Transverse colon (tissue), 4 donors: ENCODE measurements at places on chromosomes 12 and 14. TPM values are rescaled to one million over a fixed set of nuclear protein-coding genes. Genes with fewer than 3 reads are reported as not detected.

GRCh38 chr12:40208707-40209446 is 15.9 kb upstream of the LRRK2 start:
- no peaks in the 10 kb centered on the region for H3K4me1 ChIP-seq
- H3K27me3 ChIP-seq: no peaks in the 10 kb centered on the region
- H3K36me3 ChIP-seq: no peaks in the 10 kb centered on the region
- H3K27ac ChIP-seq: peak overlapping the region; percentile 4
- DNase-seq: peak; percentile 9

DNA sequence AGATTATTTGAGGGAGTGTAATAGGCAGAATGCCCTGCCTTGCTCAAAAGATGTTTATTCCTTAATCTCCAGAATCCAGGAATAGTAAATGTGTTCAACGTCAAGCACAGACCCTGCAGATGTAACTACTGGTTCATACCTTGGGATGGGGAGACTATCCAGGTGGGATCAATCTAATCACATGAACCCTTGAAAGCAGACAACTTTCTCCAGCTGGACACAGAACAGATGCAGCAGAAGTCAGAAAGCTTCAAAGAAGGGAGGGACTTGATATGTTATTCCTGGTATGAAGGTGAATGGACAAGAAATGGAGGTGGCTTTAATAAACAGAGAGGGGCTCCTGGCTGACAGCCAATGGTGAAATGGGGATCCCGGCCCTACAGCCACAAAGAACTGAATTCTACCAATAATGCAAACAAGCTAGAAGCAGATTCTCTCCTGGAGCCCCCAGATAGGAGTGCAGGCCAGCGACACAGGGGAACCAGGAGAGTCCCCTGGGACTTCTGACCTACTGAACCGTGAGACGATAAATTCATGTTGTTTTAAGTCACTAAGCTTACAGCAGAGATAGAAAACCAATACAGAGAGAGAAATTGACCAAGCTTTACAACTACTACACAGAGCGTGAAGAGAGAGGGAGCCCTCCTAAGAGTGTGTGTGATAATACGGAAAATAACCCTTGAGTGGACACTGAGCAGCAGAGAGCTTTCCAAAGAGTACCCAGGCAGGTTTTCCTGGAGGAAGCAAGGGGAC is 133.5 kb upstream of the TMEM132C start:
- H3K27ac ChIP-seq: no peak overlapping the region
- no peaks in the 10 kb centered on the region for H3K36me3 ChIP-seq
- H3K4me1 ChIP-seq: no peaks in the 10 kb centered on the region
- DNase-seq: no peak
- no peak overlapping the region for H3K4me3 ChIP-seq

DNA sequence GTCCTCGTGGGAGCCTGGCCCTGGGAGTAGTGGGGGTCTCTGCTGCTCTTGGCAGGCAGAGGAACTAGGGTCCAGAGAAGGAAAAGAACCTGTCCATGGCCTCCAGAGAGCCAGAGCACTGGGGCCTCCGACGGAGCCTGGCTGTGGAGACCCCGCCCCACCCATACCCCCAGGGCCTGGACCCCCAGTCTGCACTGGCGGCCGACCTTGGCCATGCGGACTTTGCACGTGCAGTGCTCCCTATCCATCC is 1.1 kb downstream of the BEGAIN start:
- no peak for DNase-seq
- peaks cover 7% of the 10 kb centered on the region for H3K4me1 ChIP-seq
- no peaks in the 10 kb centered on the region for H3K36me3 ChIP-seq
- no peak overlapping the region for H3K27ac ChIP-seq

DNA sequence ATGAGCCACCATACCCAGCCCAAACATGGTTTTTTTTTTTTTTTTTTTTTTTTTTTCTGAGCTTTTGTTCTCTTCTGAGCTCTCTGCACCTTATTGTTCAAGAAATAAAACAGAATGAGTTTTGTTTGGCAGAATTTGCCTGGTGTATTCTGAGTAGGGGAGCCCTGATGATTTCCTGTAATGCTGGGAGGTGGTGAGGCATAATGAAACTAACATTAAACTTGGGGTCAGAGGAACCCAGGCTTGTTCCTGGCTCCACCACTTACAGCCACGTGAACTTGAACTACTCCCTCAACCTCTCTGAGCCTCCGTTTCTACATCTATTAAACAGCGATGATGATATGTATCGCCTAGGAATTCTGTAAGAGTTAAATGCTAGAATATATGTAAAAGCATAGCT is 276.3 kb upstream of the CRY1 start:
- H3K27ac ChIP-seq: no peak overlapping the region
- H3K27me3 ChIP-seq: no peaks in the 10 kb centered on the region
- H3K4me3 ChIP-seq: no peak overlapping the region
- no peaks in the 10 kb centered on the region for H3K36me3 ChIP-seq
- H3K4me1 ChIP-seq: no peaks in the 10 kb centered on the region

GRCh38 chr12:128365032-128365431 is 98.1 kb downstream of the TMEM132C start:
- H3K4me1 ChIP-seq: no peaks in the 10 kb centered on the region
- DNase-seq: no peak
- H3K4me3 ChIP-seq: no peak overlapping the region
- H3K27me3 ChIP-seq: peaks cover 17% of the 10 kb centered on the region

DNA sequence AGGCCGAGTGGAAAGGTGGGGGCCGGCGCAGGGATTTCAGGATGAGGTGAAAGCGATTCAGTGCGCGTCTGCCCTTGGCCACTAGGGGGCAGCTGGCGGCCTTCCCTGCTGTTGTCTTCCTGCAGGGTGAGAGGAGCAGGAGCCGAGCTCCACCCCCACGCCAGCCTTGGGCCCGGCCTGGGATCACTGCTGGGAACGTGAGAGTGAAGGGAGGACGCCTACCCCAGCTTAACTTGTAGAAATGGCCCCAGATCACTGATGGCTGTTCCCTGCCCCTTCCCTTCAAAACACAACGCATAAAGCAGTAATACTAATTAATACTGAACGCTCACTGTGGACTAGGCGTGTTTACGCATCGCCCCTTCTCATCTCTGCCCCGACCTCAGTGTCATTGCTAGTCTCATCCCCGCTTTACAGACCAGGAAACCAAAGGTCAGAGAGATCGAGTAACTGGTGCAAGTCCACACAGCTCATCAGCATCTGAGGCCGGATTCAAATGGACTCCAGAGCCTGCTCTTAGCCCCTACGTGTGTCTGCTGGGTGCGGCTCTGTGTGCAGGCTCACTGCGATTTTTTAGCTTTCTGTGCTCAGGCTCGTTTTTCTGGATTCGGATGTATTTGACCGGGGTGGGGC is 24.3 kb downstream of the MVK start:
- H3K4me3 ChIP-seq: no peak overlapping the region
- H3K4me1 ChIP-seq: peaks cover 3% of the 10 kb centered on the region
- no peaks in the 10 kb centered on the region for H3K36me3 ChIP-seq
- DNase-seq: peak; percentile 84
- H3K27ac ChIP-seq: no peak overlapping the region
- no peaks in the 10 kb centered on the region for H3K27me3 ChIP-seq

DNA sequence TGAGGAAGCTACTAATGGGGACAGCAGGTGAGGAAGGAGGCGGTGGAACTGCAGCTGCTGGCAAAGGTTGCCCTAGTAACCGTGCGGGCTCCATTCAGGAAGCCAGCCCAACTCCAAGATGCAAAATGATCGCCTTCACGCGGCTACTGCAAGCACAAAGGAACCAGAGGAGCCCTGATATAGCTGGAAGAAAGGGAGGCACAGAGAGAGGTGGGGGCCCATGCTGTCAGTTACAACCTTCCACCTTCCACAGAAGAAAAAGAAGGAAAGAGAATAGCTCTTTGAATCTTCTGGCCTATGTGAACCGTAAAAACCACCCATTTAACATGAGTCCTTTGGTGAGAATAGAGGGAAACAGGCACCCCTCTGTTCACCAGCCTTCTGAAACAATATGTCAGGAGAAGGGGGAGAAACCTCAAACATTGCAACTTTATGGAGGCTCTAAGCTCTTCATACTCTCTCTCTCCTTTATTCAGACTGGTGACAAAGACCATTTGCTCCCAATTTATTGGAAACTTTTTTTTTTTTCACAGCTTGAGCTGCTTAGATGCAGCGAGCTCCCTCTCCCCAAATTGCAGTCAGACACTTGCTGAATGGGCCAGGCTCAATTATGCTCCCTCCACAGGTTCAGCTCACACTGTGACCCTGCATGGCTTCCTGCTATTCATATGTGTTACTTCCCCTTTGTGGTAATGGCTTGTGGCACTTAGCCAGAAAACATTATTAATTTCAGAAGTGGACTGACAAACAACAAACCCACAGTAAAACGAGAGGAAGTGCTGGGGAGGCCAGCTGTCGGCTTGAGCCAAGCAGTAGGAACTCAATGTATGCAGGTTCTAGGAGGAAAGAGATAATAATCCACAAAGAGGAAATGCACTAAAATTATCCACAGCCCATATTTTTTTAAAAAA is 6.2 kb downstream of the DUSP6 start:
- peak; percentile 60 for DNase-seq
- H3K27ac ChIP-seq: peak overlapping the region; percentile 50
- no peaks in the 10 kb centered on the region for H3K36me3 ChIP-seq
- peaks cover 21% of the 10 kb centered on the region for H3K4me1 ChIP-seq
- no peaks in the 10 kb centered on the region for H3K27me3 ChIP-seq

- H3K27me3 ChIP-seq: no peaks in the 10 kb centered on the region
- DNase-seq: no peak
- no peak overlapping the region for H3K27ac ChIP-seq
- H3K36me3 ChIP-seq: no peaks in the 10 kb centered on the region
- H3K4me1 ChIP-seq: no peaks in the 10 kb centered on the region
- no peak overlapping the region for H3K4me3 ChIP-seq
These were observed 1106.8 kb downstream of the AACS start for GRCh38 chr12:126171937-126172559.

DNA sequence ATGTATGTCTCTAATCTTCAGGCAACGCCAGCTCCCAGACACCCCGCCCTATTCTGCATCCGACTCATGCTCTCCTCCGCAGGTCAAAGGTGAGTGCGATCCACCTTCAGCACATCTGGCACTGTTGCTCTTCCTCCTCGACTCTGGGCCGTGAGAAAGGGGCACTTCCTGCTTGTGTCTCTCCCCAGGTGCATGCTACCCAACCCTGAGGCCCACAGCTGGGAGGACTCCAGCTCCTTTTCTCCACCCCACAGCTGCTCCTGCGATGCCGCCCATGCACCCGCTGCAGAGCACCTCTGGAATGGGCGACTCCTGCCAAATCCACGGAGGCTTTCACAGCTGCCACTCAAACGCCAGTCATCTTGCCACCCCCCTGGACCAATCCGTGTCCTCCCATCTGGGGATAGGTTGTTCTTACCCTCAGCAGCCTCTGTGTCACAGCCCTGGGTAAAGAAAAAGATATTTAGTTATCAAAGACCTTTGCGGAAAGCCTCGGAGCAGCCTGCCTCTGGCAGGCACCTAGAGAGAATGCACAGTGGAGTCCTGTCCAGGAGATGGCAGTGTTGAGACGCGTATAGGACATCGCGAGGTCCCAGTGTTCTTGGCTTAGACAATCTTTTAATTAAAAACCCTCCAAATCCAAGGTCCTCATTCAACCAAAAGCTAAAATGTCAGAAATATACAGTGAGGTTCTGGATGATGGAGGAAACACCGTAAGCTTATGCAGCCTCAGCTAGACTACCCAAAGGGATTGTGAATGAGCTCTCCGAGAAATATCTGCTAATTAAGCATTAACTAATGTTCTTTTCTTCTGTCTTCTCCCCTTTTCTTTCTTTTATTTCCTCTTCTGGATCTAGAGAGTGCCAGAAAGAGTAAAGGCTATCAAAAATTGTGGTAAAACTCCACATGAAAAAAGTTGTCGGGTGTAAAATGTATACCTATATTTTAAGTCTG is 54.3 kb downstream of the MYRFL start:
- DNase-seq: peak; percentile 75
- H3K4me3 ChIP-seq: no peak overlapping the region
- no peak overlapping the region for H3K27ac ChIP-seq
- no peaks in the 10 kb centered on the region for H3K36me3 ChIP-seq
- H3K27me3 ChIP-seq: no peaks in the 10 kb centered on the region
- H3K4me1 ChIP-seq: no peaks in the 10 kb centered on the region

DNA sequence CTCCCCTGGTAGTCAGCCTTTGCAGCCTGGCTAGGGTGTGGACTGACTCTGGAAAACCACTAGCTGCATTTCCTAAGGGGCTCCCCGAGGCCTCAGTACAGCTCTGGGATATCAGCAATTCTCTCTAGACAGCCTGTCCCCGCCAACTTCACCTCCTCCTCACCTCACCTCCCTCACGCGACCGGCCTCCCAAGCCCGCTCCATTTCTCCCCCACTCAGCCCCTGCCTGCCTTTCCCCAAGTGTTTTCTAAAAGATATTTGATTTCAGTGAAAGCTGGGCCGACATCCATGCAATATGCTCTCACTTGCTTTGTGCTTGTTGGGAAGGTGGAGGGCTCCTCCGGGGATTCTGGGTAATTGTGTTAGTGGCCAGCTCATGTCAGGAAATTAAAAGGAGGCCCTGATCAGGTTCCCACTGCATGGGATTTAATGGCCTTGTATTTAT is 91.8 kb downstream of the ESRRB start:
- no peaks in the 10 kb centered on the region for H3K4me1 ChIP-seq
- H3K27ac ChIP-seq: no peak overlapping the region
- no peaks in the 10 kb centered on the region for H3K27me3 ChIP-seq
- H3K36me3 ChIP-seq: no peaks in the 10 kb centered on the region
- DNase-seq: no peak

GRCh38 chr12:1531654-1532374 is 62.6 kb downstream of the FBXL14 start:
- peak overlapping the region; percentile 62 for H3K27ac ChIP-seq
- H3K27me3 ChIP-seq: peaks cover 89% of the 10 kb centered on the region
- no peak for DNase-seq
- H3K4me3 ChIP-seq: peak overlapping the region; percentile 59
- no peaks in the 10 kb centered on the region for H3K36me3 ChIP-seq

DNA sequence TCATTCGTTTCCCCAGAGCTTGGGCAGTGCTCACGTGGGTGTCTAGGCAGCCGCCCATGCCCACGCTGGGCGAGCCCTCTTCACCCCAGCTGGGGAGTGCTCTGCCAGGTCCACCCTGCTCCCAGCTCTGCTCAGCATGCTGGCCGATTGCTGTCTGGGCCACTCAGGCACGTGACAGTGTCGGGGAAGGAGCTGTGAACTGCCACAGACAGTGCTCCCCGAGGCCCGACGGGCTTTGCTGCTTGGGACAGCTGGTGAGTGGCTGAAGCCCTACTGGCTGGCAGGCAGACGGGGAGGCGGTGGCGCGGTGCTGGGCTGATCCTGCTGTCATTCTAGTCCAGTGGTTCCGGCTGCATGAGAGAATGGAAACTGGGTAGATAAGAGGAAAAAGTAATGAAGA is 15.8 kb downstream of the NOC4L start:
- H3K36me3 ChIP-seq: no peaks in the 10 kb centered on the region
- DNase-seq: no peak
- no peak overlapping the region for H3K27ac ChIP-seq
- H3K27me3 ChIP-seq: peaks cover 7% of the 10 kb centered on the region

- no peak overlapping the region for H3K4me3 ChIP-seq
- DNase-seq: no peak
- H3K36me3 ChIP-seq: no peaks in the 10 kb centered on the region
These were observed 70.5 kb upstream of the TRIM9 start for GRCh38 chr14:51165415-51165814.

GRCh38 chr14:103121846-103122584 is 1.2 kb upstream of the TNFAIP2 start:
- DNase-seq: peak; percentile 77
- peak overlapping the region; percentile 81 for H3K27ac ChIP-seq
- peaks cover 42% of the 10 kb centered on the region for H3K27me3 ChIP-seq
- H3K4me1 ChIP-seq: peaks cover 33% of the 10 kb centered on the region

ZNF410 gene
- 44.1 TPM for total RNA-seq

BATF gene
- total RNA-seq: not detected

KRT72 gene
- total RNA-seq: not detected

C14orf180 gene
- total RNA-seq: not detected

SYNE3 gene
- total RNA-seq: 9.8 TPM

TSHR gene
- 1.2 TPM for total RNA-seq

MMP19 gene
- total RNA-seq: 29.2 TPM

CACNA2D4 gene
- total RNA-seq: not detected

SMIM41 gene
- not detected for total RNA-seq

MANSC1 gene
- total RNA-seq: 16.8 TPM

OR6C3 gene
- not detected for total RNA-seq
